ENCODE measurements at places on chromosomes 12 and 14.
A peak's percentile ranks its signal among the peaks of the same experiment; 100 is the strongest.

DNA sequence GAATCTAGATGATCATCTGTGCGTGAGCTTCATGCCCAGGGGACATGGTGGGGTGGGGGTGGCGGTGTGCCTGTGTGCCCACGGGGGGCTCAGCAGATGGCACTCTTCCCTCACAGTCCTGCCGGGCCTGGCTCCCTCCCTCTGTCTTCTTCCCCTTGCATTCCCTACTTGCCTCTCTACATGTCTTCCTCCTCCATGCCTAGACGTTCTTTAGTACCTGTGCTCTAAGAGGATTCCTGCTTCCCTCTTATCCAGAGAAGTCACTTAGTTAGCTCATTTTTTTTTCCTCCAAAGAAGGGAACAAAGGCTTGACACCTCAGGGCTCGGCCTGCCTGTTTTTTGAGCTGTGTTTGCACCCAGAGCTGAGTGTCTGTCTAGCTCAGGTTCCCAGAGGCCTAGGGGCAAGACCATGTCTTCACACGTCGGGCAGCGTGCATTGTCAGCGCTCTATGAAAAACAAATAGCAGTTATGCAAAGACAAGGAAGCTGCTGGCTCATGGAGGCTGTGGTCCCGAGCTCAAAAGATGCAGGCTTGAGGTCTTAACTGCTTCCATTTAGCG, 48.8 kb downstream of the NINJ2 start:
- no peak for DNase-seq

GRCh38 chr12:70247653-70248199, 4.5 kb downstream of the CNOT2 start:
- DNase-seq: no peak

GRCh38 chr14:55318694-55319093, 47.5 kb downstream of the FBXO34 start:
- DNase-seq: no peak

DNA sequence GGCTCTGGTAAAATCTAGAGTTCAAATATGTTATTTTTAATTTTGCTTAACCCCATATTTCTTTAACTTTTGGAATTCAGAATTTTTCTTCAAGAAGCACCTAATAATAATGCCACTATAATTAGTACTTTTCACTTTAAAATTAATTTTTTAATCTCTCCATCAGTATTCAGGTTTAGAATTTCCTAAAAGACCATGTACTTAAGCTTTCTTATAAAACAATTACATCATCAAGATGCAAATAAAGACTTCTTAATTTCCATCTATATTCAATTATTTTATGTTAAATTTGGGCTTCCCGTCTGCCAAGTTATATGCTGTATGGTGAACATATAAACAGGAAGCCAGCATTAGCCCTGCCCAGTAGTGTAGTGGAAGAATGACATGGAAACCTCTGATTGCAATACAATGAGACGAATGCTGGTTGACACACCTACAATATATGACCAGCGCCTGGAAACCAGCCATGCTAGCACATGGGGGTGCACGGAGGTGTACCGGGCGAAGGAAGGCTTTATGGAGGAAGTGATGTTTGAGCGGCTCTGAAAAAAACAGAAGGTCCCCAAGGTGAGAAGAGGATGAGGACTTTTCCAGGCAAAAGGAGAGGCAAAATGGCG, 82.2 kb downstream of the LLPH start:
- no peak for DNase-seq

DNA sequence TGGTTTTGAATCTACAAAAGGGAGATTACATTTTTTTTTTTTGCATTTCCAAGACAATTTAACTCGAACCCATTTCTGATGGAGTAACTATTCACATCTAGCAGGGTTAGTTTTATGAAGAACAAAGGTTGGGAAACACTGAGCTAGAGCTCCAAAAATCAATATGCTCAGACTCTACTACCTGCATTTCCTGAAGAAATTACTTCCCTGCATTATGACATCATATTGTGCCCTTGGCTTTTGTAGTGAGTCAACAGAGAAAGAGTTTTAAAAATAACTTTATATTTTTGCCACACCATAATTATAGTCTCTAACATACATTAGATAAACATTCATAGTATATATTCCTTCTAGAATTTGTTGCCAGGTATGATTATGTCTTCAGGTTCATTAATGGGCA, 14.8 kb downstream of the GRIP1 start:
- DNase-seq: no peak

DNA sequence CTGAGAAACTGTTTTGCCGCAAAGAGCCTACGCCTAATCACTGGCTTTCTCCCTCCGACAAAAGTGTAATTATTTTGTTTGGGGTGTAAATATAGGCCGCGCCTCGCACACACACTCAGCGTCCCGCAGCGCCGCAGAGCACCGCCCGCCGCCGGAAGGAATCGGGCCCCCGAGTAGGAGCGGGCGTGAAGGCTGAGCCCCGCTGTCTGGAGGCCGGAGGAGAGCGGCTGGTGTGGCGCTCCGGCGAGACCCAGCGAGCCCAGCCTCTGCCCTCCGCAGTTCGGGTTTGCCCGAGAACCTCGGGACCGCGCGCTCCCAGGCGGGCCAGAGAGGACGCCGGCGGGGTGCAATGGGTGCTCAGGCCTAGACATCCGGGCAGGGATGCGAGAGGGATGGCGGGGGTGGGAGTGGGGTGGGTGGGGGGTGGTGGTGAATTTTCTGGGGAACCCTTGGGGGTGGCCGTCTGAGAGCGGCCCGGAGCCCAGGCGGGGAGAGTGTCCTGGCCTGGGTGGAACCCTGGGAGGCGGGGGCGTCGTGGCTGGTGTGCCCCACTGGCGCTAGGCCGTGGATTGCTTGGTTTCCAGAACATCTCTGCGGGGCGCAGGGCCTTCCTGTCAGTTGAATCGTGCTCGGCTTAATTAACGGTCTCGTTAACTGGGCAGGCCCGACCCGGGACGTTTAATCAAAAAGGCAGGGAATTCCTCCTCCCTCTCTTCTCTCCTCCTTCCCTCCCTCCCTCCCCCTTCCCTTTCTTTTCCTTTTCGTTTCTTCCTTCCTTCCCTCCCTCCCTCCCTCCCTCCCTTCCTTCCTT, 4.7 kb upstream of the LHX5 start:
- DNase-seq: no peak

DNA sequence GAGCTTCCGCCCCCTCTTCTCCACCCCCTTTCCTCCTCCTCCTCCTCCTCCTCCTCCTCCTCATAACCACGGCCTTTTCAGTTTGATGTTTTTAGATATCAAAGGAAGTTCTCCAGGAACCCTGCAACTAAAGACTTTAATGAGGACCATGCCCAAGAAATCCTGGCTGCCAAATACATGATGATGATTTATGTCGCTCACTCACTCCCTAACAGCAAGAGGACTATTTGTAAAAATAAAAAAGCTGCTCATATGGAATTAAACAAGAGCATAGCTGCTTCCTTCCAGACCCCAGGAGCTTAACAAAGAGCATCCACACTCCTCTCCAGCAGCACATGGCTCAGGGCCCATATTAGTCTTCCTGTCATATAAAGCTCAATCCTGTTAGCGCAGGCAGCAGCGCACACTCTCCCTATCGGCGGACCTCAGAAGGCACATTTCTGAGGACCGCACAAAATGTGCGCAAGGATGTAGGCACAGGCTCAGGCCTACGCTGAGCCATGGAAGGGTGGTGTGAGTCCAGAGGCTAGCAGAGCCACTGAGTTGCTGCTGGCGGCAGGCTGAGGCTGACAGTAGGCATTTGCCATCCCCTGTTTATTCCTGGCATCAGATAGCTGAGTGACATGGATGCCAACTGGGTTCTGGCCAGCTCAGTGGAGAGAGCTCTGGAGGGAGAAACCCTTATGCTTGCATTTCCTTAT, 232.8 kb downstream of the MSRB3 start:
- DNase-seq: no peak

DNA sequence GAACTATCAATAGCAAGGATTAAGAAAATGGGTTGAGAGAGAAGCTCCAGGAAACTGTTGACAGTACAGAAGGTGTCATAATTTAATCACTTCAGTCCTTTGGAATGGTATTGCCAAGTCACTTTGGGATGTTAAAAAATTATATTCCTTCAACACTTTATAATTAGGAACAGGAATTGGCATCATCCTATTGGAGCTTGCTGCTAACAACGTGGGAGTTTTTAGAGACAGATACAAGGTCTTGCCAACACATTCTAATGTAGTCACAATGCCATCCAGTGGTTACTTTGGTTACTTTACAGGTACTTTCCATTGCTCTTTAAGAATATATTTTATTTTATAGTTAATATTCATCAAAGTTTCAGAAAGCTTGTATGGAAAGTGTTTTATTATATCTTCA, 310.1 kb downstream of the SYT1 start:
- DNase-seq: no peak

DNA sequence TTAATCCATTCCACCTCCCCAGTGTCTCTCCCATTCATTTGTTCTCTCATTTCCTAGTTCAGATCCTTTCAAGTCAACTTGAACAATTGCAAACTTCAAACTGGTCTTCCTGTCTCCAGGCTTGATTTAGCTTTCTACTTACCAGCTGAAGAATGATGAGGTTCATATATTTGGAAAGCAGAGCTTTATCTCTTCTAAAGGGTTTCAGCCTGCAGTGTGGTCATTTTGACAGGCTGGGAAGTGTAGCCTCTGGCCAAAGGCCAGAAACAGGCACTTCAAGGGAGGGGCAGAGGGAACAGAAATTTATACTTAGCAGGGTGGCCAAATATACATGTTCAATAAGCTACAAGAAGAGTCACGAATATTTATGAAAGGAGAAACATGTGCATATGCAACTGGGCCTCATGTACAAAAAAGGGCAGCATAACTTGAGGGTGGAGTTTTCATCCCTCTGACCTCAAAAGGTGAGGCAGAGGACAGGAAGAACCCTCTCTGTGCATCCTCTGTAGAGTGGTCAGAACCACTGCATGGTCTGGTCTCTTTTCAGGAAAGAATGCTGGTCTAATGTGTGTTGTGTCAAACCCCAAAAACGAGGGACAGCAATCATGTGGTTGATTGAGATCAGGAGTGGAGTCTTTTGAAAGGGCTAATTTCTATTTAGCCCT, 34.0 kb upstream of the HECTD1 start:
- DNase-seq: no peak

- DNase-seq: no peak
These were observed 190.2 kb downstream of the FSCB start for GRCh38 chr14:44316647-44317440.

DNA sequence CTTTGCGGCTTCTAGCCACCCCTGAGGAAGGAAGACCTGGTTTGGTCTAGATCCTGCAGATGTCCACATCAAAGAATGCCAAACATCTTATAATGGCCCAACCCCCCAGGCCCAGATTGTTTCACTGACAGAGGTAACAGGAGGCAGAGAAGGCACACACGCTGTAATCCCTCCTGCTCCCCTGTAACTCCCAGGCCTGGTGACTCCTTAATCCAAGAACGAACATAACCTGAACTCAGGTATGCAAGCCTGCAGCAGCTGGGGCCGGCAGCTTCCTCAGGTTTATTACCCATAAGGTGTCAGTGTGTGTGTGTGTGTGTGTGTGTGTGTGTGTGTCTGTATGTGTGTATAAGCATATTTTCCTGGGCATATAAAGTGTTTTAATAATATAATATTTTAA, 52.7 kb downstream of the ERH start:
- no peak for DNase-seq

DNA sequence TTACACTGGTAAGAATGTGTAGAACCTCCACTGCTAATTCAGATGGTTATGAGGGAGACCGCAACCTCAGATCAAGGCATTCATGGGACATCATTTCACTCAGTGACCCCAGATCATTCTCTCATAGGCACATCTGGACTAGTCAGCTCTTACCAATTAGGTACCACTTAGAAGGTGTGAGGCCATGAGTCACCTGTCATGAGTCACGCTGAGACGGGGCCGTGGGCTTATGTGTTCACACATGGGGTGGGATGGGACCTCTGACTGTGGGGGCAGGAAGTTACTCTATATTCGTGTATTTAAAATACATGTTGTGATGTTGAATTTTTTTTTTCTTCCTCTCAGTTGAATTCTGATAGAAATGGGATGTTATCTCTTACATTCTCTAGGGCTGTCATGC, 55.9 kb downstream of the CCDC92 start:
- no peak for DNase-seq

- DNase-seq: no peak
These were observed 5.7 kb downstream of the SVOP start for GRCh38 chr12:109014984-109015765.

- DNase-seq: peak; percentile 58
These were observed 47.4 kb upstream of the SRSF5 start for GRCh38 chr14:69719501-69719951.

DNA sequence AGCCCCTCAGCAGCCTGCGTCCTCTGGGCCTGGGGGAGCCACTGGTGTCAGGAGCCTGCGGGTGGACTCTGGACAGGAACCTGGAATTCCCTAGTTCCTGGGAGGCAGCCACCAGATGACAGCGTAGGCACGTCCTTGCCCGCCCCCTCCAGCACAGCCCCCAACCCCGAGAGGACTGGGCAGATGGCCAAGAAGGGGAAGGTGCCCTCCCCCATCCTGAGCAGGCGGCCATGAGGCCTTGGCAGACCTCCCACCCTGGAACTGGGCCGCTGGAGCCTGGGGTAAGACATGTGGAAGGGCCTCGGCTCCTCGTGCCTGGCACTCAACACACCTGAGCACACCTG, 60.4 kb upstream of the FBRSL1 start:
- no peak for DNase-seq

DNA sequence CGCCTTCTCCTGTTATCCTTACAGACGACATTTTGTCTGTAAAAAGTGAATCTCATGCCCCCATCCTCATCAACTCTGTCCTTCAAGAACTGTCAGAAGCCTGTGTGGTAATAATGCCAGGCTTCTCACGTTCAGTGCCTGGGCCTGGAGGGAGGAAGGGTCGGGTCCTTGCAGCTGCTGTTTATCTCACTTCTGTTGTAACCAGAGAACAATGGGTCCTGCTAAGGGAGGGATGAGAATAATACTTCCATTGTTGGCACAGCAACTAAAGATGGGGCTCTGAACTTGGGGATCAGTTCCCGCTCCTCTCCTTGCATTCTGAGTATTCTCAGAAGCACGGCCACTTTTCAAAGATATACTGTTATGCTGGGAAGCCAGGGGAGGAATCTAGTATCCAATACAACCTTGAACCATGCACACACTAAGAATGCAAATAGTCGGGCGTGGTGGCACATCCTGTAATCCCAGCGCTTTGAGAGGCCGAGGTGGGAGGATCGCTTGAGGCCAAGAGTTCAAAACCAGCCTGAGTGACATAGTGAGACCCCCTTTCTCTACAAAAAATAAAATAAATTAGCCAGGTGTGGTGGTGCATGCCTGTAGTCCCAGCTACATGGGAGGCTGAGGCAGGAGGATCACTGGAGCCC, 38.8 kb upstream of the NINJ2 start:
- no peak for DNase-seq

- no peak for DNase-seq
These were observed 60.5 kb downstream of the PRKAB1 start for GRCh38 chr12:119728444-119728745.

Measured in tibial nerve (tissue), 4 donors.